ENCODE measurements at places on chromosomes 16 and 17.

- ATAC-seq = no peak
Measured at GRCh38 chr17:76478097-76478496, 10.7 kb downstream of the AANAT start.

- ATAC-seq = no peak
Measured at GRCh38 chr17:8146381-8147140, 5.6 kb downstream of the PER1 start.

- no peak for ATAC-seq
Measured at GRCh38 chr17:77356109-77356689, 215.4 kb downstream of the SEC14L1 start.

DNA sequence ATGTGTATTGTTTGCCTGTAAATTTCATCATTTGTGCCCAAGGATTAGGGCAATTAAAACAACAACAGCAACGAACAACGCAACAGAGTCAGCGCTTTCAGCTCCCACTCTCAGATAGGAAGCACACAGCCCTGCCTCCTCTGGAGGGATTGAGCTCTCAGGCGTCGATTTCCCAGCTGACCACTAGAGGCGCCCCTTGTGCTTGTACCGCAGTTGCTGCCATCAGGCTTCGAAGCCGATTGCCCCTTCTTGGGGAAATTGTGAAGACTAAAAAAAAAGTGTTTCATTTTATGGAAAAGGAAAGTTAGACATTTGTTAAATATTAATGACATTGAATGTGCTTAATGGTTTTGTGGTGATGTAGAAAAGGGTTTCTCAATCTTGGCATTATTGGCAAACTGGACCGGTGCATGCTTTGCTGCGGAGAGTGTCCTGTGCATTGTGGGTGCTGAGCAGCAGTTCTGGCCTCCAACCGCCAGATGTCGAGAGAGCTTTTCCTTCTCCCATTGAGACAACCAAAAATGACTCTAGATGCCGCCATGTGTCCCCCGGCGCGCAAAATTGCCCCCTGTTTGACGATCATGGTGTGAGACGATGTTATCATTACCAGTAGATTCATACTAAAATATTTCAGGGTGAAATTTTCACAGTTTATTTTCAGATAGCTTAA lies 650.4 kb upstream of the RBFOX1 start:
- ATAC-seq = no peak

- ATAC-seq = no peak
Measured at GRCh38 chr16:10881479-10882030, 4.6 kb downstream of the CIITA start.

DNA sequence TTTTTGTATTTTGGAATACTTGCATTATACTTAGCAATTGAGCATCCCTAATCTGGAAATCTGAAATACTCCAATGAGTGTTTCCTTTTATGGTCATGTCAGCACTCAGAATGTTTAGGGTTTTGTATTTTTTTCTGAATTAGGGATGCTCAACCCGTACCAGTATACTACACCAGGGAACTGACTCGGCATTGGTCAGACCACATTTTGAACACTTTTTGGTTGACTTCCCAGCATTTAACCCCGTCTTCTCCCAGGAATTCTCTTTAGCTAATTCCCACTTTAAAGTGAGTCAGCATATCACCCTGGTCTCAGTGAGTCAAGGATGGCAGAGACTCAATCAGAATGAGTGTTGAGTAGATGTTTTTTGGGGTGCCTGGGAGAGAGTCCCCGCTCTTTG lies 177.9 kb downstream of the SPECC1 start:
- no peak for ATAC-seq

DNA sequence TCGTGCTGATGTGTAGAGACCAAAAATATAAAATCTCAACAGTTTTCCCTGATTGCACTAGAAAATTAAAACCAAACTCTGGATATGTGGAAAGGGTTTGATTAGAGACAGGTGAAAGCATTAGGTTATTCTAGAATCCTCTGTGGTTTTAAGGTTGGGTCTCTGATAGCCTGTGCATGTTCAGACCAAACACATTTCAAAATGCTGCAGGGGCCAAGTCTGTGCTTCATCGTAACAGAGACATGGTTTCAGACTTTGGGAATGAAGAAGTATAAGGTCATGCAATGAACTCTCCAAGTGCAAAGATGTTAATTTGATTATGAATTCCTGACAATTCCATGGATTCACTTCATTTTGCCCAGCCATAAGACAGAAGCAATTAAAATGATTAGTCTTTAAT lies 261.0 kb upstream of the KCNJ16 start:
- no peak for ATAC-seq

GRCh38 chr17:55069983-55070529 lies 101.5 kb downstream of the STXBP4 start:
- ATAC-seq = no peak

- ATAC-seq = no peak
Measured at GRCh38 chr17:1626333-1626732, 2.3 kb downstream of the SLC43A2 start.

DNA sequence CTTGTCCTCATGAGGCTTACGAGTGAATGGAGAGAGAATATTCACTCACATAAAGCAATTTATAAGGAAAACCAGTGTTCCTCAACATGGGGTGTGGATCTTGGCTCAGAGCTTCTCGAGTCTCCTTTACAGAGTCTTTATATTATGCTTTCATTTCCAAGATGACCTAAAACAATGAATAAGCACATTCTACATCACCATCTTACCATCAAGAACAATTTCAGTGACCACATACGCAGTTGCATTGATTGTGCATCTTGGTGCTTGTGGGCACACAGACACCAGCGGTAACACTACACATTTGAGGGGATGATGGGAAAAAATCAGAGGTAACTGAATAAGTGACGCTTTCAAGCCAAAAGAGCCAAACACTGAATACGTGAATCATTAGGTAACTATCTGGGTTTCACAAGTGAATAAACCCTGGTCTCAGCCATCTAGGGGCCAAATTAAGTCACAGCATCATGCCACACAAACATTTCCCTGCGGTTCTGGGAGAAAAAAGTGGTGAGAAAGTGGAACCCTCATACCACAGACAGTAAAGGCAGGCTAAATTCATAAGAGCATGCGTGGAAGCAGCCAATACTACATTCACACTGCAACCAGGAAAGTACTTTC lies 9.4 kb downstream of the CWC25 start:
- ATAC-seq = no peak

DNA sequence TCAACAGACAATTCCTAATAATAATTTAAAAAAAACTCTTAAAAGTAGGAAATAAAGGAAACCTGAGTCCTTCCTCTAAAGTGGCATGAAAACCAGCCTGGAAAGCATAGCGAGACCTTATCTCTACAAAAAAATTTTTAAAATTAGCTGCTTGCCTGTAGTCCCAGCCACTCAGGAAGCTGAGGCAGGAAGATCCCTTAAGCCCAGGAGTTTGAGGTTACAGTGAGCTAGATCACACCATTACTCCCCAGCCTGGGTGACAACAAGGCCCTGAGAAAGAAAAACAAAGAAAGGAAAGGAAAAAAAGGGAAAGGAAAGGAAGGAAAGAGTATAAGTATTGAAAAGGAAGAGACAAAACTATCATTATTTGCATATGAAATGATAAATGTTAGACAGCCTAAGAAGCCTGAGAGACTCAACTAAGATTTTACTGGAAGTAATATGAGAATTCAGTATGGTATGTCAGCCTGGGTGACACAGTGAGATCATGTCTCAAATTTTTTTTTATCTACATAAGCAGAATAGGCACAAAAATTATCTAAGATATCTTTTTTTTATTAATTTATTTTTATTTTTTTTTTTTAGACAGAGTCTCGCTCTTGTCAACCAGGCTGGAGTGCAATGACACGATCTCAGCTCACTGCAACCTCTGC lies 113.0 kb downstream of the GOSR1 start:
- ATAC-seq = no peak

GRCh38 chr17:68199837-68200688 lies 47.8 kb upstream of the AMZ2 start:
- ATAC-seq = no peak

Data from gastroesophageal sphincter (tissue), 4 donors.